Lung (tissue), 17 donors: ENCODE measurements at places on chromosomes 11 and 22.
A peak's percentile ranks its signal among the peaks of the same experiment; 100 is the strongest.

DNA sequence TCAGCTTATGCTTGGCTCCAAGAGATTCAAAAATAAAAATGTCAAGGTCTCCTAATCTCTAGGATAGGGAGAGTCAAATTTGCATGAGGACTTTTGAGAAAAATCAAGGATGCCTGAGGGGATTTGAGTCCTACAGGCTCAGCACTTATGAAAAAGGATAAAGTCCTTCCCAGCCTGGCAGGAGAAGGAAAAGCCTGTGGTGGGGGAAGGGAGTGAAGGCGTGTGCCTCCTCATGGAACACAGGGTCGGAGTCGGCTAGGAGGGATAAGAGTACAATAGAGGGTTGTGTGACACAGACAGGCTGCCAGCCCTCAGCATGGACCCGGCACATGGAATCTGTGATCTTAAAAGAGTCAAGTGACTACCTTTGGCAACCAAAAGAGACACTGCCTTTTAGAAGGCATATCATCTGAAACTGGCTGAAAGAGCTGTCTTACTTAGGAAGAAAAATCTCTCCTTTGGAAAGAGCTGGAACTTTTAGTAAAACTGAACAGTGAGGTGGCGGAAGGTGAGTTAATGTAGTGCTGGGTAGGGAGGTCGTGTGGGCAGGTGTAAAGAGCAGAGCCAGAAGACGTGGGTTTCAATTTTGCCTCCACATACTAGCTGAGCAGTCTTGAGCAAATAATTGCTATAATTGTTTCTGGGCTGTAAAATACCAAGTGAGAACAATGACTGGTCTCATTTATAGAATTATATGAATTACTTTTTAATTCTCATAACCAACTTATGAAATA is 58.8 kb upstream of the RDX start:
- peak; percentile 13 for DNase-seq

GRCh38 chr11:94046796-94047195 is 25.6 kb downstream of the HEPHL1 start:
- DNase-seq, result no peak

DNA sequence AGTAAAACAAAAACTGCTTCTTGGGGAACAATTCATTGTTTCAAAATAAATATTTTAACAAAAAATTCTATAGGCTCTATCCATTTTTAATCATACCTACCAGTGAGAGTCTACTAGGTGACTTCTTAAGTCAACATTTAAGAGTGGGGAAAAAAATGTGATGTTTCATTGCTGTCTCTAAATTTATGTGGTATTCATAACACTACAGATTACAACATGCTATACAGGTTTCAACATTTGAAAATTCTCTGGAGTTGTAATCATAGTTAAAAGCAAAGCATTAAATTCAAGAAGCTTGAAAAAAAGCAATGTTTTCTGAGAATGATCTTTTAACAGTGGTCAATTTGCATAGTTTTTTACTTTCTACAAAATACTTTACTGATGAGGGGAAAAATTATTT is 18.3 kb downstream of the SBF2 start:
- no peak for DNase-seq

DNA sequence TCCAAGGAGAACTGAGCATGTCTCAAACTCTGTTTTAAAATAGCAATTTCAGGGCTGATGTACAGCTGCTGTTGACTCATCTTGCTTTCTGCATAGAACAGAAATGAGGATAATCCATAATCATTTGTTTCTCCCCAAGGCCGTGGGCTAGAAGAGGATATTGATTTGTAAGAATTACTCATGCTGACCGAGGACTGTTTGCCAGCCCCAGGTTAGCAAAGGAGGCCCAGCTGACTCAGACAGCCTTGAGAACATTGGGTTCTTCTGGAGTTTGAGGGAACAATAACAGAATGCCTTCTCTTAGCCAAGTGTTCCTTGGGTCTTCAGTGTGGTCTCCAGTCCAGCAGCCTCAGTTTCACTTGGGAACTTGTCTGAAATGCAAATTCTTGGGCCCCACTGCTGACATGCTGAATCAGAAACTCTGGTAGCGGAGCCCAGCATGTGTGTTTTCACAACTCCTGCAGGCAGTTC is 92.0 kb downstream of the ZC3H12C start:
- DNase-seq, result no peak
